ENCODE measurements at places on chromosomes 2 and 18. TPM values are rescaled to one million over a fixed set of nuclear protein-coding genes. Genes with fewer than 3 reads are reported as not detected.

GRCh38 chr2:206558492-206558891 lies 83.8 kb upstream of the FAM237A start:
- DNase-seq: no peak

DNA sequence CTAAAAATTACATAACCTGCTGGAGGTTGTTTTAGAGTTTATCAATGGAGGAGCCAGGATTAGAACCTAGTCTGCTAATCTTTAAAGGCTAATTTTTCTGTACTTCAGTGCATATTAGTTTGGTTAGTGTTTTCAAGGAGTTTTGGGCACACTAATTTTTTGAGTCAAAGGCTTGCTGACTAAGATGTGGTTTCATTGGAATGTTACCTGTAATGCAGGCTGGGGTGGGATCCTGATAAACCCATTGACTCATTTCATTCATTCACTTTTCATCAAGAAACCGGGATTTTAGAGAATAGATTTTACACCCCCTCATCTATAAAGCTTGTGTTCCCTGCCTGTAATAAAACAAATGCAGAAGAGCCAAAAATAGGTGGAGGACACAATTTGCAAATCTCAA lies 91.9 kb upstream of the IL1R2 start:
- no peak for DNase-seq

DNA sequence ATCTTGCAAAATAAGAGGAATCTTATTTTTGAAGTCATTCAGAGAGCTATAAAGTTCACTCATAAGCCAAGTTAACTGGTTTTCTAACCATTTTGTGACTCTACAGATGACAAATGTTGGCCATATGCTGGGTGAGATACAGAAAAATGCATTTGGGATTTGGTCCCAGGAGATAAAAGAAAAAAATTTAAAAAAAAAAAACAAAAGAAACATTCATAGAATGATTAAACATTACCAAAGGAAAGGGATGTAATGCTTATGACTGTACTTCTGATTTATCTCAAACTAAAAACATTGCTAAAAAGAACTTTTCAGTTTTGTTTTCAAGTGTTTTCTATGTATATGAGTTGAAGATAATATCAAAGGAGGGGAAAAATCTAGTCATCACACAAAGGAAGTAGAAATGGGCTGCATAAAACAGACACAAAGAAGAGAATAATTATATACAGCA lies 43.1 kb downstream of the PELI1 start:
- peak; percentile 84 for DNase-seq

DNA sequence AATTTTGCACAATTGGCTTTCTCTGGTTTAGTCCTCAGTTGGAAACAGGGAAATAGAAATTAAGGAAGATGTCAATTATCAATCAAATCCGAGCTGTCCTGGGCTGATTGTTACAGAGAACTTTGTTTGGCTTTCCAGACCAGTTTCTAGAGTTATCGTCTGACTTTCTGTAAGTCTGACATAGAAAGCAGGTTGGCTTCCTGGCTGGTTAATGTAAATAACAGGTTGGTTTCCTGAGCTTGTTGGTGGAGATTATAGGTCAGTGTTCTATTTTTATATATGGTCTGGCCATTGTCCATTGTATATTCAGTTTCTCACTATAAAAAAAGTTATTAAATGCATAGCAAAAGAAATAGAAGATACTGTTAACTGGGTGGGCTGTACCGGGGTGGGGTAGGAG lies 204.8 kb downstream of the MBD2 start:
- DNase-seq: no peak

GRCh38 chr18:79784071-79784913 lies 13.4 kb upstream of the KCNG2 start:
- no peak for DNase-seq

DNA sequence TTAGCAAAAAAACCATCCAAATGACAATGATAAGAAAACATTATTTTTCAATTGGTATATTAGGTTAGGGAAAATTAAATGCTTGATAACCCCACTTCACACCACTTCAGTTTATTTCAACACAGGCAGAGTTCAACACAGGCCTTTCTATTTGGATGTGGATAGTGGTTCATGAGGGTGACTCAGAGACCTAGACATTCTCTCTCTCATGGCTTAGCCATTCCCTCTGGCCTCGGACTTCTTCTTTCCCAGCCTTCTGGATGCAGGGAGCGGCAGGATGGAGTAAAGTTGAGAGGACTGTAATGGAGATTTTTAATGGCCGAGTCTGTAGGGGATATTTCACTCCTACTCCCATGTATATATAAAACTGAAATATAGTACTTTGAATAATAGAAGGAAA lies 109.7 kb downstream of the CTNNA2 start:
- DNase-seq: no peak

GRCh38 chr2:98608116-98608961 lies at the start of the genes COA5 and UNC50:
Gene COA5, minus strand, starts transcription at chr2:98608512. Its CDS starts 107 bp downstream, at chr2:98608405.
Gene UNC50, plus strand, starts transcription at chr2:98608589. Its CDS starts 1,171 bp downstream, at chr2:98609760.
- peak; percentile 92 for DNase-seq

- no peak for DNase-seq
Measured at GRCh38 chr18:48290162-48290926, 118.8 kb downstream of the ZBTB7C start.

GRCh38 chr2:119028327-119029174 lies 86.6 kb downstream of the MARCO start:
- DNase-seq: peak; percentile 4

DNA sequence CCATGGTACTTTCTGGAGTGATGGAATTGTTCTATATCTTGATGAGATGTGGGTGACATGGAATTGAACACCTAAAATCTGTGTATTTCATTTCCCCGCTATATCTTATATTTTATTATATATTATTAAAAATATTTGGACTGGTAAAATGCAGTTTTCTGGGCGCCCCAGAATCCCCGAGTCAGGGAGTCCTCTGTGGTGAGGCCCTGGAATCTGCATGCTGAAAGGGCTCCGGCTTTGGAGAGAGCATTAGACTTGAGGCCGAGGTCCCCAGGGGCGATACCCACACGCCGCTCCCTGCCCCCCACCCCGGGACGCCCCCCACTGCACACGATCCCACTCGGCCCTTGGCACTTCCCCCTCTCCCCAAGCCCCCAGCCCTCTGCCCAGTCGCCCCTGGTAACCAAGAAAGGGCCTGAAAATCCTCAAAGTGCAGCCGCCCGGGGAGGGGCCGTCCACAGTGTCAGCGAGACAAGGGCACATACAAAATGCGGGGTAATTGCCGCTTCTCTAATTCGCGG lies 126.0 kb downstream of the ZFP36L2 start:
- no peak for DNase-seq

DNA sequence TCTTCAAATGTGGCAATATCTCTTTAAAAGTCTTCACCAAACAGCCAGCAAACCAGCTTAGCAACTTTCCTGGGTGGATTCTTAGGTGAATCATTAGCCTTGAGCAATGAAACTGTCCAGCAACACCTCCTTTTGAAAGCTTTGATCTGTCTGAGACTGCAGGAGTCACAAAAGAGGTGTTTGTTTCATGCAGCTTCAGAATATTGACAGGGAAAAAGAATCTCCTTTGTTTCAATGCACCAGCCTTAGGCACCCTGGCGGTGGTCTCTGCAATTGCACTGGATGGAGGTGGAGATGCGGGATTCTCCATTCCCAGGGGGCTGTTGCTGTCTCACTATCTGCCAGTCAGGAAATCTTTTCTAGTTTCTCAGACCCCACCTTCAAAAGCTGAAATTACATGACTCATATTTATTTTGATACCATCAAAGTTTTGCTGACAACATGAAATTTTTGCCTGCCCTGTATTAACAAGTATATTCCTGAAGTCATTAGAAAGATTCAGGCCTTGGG lies 76.0 kb upstream of the DSG1 start:
- DNase-seq: no peak

GRCh38 chr2:21915201-21915600 lies 791.4 kb downstream of the TDRD15 start:
- DNase-seq: no peak

- DNase-seq: no peak
Measured at GRCh38 chr2:145258903-145259579, 739.1 kb upstream of the ZEB2 start.

GRCh38 chr2:106058469-106059137 lies 135.5 kb downstream of the UXS1 start:
- DNase-seq: no peak

MIB1 gene
- polyA plus RNA-seq: 4.3 TPM

HRH4 gene
- polyA plus RNA-seq: 0.03 TPM

CEP192 gene
- polyA plus RNA-seq: 14.5 TPM

NLRC4 gene
- polyA plus RNA-seq: not detected

VWA3B gene
- polyA plus RNA-seq: not detected

ATP6V1B1 gene
- 0.35 TPM for polyA plus RNA-seq

SLC66A2 gene
- polyA plus RNA-seq: 40.4 TPM

Measured in endothelial cell of umbilical vein (primary cell).